ENCODE measurements at places on chromosomes 4 and X. TPM values are rescaled to one million over a fixed set of nuclear protein-coding genes. Genes with fewer than 3 reads are reported as not detected.

Gene TGIF2LX
- not detected for total RNA-seq

Gene PWWP3B
- 0.36 TPM for total RNA-seq

Gene PABPC1L2B
- total RNA-seq: not detected

Gene FAAH2
- total RNA-seq: 1.2 TPM

Gene XAGE1A
- total RNA-seq: not detected

Gene PROM1
- total RNA-seq: 41.9 TPM

GRCh38 chr4:105145156-105145902 is 1.3 kb upstream of the TET2 start:
- no peak for DNase-seq

GRCh38 chr4:54643958-54644751 is 13.6 kb upstream of the KIT start:
- no peak for DNase-seq

- no peak for DNase-seq
Measured at GRCh38 chrX:12443534-12444098, 305.3 kb downstream of the FRMPD4 start.

- DNase-seq: no peak
Measured at GRCh38 chrX:16433021-16433420, 216.9 kb upstream of the S100G start.

DNA sequence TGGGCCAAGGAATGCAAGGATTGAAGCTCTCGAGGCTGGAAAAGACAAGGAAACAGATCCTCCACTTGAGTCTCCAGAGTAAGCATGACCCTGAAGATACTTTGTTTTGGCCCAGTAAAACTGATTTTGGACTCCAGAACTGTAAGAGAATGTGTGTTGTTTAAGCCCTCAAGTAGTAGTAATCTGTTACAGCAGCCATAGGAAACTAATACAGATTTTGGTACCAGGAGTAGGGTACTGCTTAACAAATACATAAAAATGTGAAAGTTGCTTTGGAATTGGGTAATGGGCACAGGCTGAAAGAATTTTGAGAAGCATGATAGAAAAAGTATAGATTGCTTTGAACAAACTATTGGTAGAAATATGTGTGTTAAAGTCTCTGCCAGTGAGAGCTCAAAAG is 17.4 kb upstream of the FRAS1 start:
- DNase-seq: no peak

DNA sequence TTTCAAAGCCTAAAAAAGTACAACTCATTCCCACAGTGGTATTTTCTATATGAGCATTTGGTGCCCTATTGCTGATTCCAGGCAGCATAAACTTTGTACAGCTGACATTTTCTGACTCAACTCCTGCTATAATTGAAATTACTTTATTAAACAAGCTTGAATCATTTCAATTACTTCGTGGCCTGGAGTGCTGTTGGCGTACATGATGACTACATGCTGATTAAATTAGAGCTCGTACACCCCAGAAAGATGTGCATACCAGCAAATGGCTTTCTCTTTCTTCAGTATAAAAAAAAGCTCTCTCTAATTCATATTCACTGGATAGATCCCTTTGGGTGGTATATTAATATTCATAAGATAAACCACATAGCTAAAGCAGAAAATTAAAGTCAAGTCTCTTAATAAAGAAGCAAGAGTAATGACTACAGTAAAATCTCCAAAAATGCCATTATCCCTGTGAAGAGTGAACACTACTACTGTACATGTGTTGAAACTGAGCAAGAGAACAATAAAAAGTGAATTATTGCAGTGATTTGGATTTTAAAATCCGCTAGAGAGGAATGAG is 245.0 kb upstream of the IGFBP7 start:
- no peak for DNase-seq

GRCh38 chr4:10015140-10015753 is 6.0 kb downstream of the SLC2A9 start:
- DNase-seq: no peak

- DNase-seq: no peak
Measured at GRCh38 chr4:533318-534100, 34.5 kb downstream of the PIGG start.

GRCh38 chr4:70945046-70945445 is 42.9 kb downstream of the MOB1B start:
- DNase-seq: no peak

GRCh38 chr4:13580036-13580435 is 35.7 kb upstream of the NKX3-2 start:
- DNase-seq: no peak
